ENCODE measurements at places on chromosomes 6 and 20. TPM values are rescaled to one million over a fixed set of nuclear protein-coding genes. Genes with fewer than 3 reads are reported as not detected.

SPATS1 gene
- not detected for total RNA-seq

CNR1 gene
- total RNA-seq: 16.8 TPM

SLC25A27 gene
- total RNA-seq: 1.7 TPM

WFDC12 gene
- not detected for total RNA-seq

SESN1 gene
- 26.3 TPM for total RNA-seq

ZNF341 gene
- 1.4 TPM for total RNA-seq

TGM3 gene
- not detected for total RNA-seq

SLC22A1 gene
- not detected for total RNA-seq

FAM83D gene
- 2.9 TPM for total RNA-seq

DOP1A gene
- 6.6 TPM for total RNA-seq

TSHZ2 gene
- total RNA-seq: 16.7 TPM

CUL9 gene
- 12.7 TPM for total RNA-seq

ANKRD60 gene
- total RNA-seq: not detected

CFAP61 gene
- total RNA-seq: not detected

PPIL4 gene
- 31.2 TPM for total RNA-seq

REV3L gene
- total RNA-seq: 48.5 TPM

CTAGE9 gene
- total RNA-seq: not detected

ARMH2 gene
- total RNA-seq: not detected

IL17A gene
- total RNA-seq: not detected

ETV7 gene
- total RNA-seq: 1.6 TPM

LY6G6D gene
- total RNA-seq: not detected

TSPO2 gene
- not detected for total RNA-seq

EZR gene
- total RNA-seq: 11.8 TPM

MYL9 gene
- total RNA-seq: 39.0 TPM

SOBP gene
- 13.7 TPM for total RNA-seq

AVP gene
- not detected for total RNA-seq

SDC4 gene
- total RNA-seq: 65.5 TPM

TFAP2D gene
- not detected for total RNA-seq

EEF1A2 gene
- not detected for total RNA-seq

WFDC10B gene
- total RNA-seq: not detected

CDSN gene
- total RNA-seq: not detected

ADIG gene
- total RNA-seq: not detected

HNF4A gene
- total RNA-seq: not detected

SAMHD1 gene
- total RNA-seq: 135 TPM

POPDC3 gene
- 7.3 TPM for total RNA-seq

NOL7 gene
- 97.2 TPM for total RNA-seq

OPN5 gene
- not detected for total RNA-seq

THBS2 gene
- total RNA-seq: 710 TPM

Measured in cardiac ventricle fibroblast (primary cell).